LNCaP clone FGC (cell line): ENCODE measurements at places on chromosomes 5 and 9.

- DNase-seq: peak; percentile 56
Observed at GRCh38 chr9:84775056-84775643, 105.6 kb downstream of the NTRK2 start.

GRCh38 chr5:103522586-103522985 is 40.0 kb downstream of the NUDT12 start:
- DNase-seq: no peak

- DNase-seq: no peak
Observed at GRCh38 chr9:77807281-77807683, 159.2 kb upstream of the GNA14 start.

- DNase-seq: no peak
Observed at GRCh38 chr9:35935755-35936509, 22.0 kb downstream of the OR2S2 start.

DNA sequence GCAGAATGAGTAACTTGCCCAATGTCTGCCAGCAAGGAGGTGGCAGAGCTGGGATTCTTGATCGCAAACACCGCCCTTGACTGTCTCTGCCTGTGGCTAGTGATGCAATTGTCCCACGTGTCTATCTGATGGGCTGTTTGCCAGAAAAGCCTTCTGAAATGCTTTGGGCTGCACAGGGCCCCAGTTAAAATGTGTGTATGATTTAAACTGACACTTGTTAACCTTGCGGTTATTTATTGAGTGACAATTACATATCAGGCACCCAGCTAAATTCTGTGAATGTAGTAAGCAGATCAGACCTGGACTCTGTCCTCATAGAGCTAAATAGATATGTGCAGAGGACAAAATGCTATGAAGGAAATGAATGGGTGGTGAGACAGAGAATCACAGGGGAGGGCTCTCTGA is 11.6 kb upstream of the IL12B start:
- peak; percentile 90 for DNase-seq

GRCh38 chr5:149953436-149954121 is 7.0 kb upstream of the SLC26A2 start:
- no peak for DNase-seq

GRCh38 chr5:103505581-103506305 is 56.8 kb downstream of the NUDT12 start:
- DNase-seq: no peak

DNA sequence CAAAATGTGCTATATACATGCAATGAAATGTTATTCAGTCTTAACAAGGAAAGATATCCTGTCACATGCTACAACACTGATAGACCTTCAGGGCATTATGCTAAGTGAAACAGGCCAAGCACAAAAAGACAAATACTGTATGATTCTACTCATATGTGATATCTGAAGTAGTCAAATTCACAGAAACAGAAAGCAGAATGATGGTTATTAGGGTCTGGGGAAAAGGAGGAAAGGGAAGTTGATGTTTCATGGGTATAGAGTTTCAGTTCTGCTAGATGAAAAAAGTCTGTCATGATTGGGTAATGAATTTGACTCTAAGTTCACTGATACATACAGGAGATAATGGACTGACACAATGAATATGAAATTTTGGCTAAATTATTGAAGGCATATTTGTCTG is 11.2 kb upstream of the RIC1 start:
- DNase-seq: no peak

- DNase-seq: no peak
Observed at GRCh38 chr5:6701491-6701890, 11.7 kb upstream of the TENT4A start.
